ENCODE measurements at places on chromosomes 5 and 9. TPM values are rescaled to one million over a fixed set of nuclear protein-coding genes. Genes with fewer than 3 reads are reported as not detected.

GRCh38 chr9:108196332-108197007 lies 659.3 kb downstream of the ACTL7B start:
- no peak for DNase-seq

DNA sequence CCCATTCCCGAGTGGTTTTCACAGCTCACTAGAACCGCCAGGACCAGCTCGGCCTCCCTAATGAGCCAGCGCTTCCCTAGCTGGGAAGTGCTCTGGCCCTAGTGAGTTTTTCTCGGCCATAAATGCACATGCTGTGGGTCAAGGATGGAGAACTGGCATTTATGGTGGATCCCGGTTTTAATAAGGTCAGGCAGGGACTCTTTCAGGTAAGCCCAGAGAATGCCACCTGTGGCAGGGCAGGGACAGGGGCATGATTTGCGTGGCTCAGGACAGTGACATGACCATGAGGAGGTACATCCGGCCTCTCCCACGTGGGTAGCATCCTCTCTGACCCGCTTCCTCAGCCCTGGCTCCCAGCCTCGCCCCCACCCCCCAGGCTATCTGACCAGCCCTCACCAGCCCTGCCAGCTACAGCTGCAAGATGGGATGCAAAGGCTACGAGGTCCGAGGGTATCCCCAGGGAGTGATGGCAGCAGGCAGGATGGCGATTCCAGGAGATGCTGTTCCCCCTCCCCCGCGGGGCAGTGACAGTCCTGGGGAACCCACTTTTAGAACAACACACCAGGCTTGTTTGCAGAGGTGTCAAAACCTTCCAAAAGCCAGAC lies 60.3 kb upstream of the ADAMTS2 start:
- no peak for DNase-seq

DNA sequence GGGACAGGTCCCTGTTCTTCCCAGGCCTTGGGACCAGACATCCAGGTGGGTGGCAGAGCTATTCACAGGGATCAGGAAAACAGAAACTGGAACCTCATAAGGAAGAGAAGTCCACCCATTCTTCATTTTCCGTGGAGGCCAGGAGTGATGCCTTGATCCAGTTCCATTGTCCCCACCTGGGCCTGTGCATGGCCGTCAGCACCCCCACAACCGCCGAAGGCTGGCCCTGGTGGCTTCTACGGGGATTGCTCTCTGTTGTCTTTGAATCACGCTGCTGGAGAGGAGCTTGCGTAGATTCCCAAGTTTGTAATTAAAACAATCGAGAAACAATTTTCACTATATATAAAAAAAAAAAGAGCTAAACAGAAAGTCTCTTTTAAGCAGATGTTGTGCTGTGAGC lies 134.4 kb downstream of the MVB12B start:
- DNase-seq = no peak

DNA sequence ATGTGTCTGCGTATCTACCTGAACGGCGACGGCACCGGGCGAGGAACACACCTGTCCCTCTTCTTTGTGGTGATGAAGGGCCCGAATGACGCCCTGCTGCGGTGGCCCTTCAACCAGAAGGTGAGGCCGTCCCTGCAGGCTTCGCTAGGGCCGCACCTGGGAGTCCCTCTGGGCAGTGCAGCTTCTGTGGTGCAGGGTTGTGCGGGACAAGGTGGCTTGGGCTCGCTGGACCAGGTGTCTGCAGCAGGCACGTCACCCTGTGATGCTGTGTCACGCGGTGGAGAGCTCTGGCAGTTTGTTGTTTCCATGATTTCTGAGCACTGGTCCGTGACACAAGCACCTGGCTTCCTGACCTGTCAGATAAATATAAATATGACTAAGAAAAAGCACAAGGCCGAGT lies 20.7 kb downstream of the FBXW5 start:
- DNase-seq = no peak

DNA sequence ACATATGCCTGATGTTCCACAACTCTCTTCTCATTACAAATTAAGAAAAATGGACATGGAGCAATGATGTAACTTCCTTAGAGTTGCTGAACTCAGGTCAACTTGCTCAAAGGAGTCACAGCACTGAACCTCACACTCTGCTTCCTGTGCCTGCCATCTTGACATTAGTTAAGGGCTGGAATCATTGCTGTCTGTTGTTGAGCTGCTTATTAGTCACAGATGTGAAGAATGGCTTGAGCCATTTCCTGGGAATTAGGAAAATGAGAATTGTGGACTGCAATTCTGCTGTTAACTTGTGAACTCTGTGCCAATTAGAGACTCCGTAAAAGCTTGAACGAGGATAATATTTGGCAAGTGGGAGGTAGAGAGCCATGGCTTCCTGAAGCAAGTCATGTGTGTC lies 212.0 kb downstream of the ADAMTS12 start:
- DNase-seq = no peak

CTNNA1 gene
- 78.8 TPM for total RNA-seq
